Suppressor macrophage (primary cell): ENCODE measurements at places on chromosomes 12 and 14.

DNA sequence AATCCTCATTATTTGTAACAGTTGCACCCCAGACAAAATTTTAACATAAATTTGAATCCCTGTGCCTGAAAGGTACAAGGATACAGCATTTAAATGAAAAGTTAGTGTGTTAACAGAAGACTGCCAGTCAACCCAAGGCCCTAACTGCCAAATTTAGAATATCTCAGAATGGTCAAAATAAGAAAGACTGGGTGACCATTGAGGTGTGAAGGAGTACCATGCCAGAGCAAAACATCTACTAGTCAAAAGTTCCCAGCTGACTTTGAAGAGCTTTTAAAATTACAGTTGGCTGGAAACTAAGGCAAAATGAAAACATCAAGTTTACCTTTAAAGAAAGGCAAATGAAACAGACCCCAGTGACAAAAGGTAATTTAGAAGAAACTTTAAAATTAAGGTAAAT is 18.4 kb downstream of the SAV1 start:
- DNase-seq: no peak

- DNase-seq: no peak
Measured at GRCh38 chr14:75535164-75535898, 13.1 kb downstream of the BATF start.

- peak; percentile 85 for DNase-seq
Measured at GRCh38 chr12:49698619-49699545, 8.3 kb downstream of the FMNL3 start.

DNA sequence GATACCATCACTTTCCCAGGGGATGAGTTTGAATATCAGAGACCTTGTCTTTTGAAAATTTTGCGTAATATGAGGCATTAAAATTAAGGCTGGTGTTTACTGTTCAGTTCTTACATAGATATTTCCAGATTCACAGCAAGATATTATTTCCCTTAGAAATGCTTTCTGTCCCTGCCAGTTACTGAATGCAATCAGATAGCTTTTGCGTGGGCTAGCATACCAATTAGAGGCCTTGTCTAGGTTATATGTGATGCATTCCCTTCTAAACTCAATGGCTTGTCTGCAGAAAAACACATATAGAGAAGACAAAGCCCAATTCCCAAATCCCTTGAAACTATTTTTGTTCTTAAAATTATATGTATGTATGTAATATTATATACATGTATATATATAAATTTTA is 167.8 kb downstream of the RMST start:
- DNase-seq: no peak

DNA sequence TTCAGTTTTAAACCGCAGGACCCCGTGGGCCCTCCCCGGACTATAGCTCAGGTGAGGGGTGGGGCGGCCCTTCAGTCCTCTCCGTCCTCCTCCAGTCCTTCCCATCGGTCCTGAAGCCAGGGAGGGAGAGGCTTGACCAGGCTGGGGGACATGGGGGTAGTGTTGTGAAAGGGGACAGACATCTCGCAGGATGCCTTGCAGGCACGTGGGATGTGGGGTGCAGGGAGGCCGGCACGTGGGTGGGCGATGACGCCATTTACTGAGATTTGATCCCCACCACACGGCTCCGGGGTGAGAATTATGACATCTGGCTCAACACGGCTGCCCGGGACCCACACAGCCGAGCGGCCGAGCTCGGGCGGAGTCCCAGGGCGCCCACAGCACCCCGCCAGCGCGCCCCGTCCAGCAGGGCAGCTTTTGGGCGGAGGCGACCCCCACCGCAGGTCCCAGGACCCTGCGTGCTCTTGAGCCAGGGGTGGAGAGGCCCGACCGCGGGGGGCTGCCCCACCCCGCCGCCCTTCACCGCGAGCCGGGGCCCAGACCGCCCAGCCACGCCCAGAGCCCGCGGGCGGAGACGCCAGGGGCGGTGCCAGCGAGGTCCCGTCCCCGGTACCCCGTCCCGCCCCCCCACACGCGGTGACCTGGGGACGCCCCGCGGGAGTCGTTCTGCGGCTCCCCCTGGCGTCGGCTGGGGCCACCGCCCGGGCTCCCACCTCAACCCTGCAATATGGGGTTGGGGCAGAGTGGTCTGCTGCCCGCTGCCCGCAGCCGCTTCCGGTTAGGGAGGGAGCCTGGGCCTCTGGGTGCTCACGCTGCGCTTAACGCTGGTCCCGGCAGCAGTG is 3.3 kb upstream of the EXOC3L4 start:
- peak; percentile 63 for DNase-seq

GRCh38 chr12:49885663-49886461 is 17.8 kb downstream of the FAIM2 start:
- DNase-seq: no peak

- no peak for DNase-seq
Measured at GRCh38 chr12:104751120-104751519, 207.0 kb downstream of the SLC41A2 start.

GRCh38 chr14:22811722-22812121 is 3.5 kb downstream of the SLC7A7 start:
- peak; percentile 72 for DNase-seq

- no peak for DNase-seq
Measured at GRCh38 chr12:2794191-2794735, 507 bp upstream of the FKBP4 start.
